ENCODE measurements at places on chromosomes 12 and 14.
A peak's percentile ranks its signal among the peaks of the same experiment; 100 is the strongest.

DNA sequence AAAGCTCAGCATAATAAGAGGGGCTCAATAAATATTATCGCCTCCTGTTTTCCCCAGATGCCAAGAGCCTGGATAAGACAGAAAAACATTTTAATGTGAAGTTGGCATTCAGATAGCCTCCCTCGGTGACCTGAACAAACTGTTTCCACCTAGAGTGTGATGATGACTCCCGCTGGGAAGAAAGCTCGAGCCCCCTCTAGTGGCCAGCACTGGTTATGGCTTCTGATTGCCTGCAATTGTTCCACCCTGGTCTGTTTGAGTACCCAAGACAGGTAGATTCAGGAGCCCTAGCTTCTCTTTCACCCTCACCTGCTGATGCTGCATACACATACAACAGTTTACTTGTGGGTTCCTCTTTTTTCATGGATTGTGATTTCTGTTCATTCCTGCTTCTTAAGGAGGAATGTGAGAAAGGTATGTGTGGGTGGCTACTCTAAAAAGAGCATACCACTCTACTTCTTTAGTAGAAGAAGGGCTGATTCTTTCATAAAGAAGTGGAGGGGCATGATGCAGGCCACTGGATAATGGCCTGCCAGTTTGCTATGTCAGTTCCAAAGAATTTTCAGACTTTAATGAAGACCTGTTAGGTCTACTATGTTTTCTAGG lies 6.4 kb downstream of the ERG28 start:
- no peak for DNase-seq

- no peak for DNase-seq
Observed at GRCh38 chr12:25698772-25699171, 145.7 kb upstream of the LMNTD1 start.

GRCh38 chr12:49939707-49940106 lies 10.8 kb upstream of the AQP2 start:
- DNase-seq = no peak

DNA sequence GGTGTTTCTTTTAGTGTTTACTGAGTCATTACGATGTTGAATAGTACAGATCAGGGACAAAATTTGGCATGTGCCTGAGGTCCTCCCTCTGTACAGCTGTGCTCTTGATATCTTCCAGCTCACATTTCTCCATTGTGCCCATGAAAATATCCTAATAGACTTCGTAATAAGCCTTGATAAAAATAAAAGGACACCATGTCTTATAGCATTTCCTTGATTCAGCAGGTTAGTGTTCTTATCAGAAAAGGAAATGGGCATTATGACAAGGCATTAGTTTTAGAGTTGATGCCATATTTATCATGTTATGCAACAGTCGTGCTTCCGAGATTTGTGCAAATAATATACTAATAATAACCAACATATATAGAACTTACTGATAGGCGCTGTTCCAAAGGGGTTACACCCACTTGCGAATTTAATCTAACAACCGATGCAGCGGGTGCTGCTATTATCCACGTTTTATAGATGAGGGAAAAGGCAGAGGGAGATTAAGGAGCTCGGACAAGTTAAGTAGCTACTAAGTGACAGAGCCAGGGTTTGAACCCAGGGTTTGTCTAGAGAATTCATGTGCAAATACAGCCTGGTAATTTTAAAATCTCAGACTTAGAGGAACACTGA lies 15.1 kb upstream of the WNK1 start:
- DNase-seq = no peak

- DNase-seq = no peak
Observed at GRCh38 chr12:14607568-14607967, 39.9 kb upstream of the PLBD1 start.

DNA sequence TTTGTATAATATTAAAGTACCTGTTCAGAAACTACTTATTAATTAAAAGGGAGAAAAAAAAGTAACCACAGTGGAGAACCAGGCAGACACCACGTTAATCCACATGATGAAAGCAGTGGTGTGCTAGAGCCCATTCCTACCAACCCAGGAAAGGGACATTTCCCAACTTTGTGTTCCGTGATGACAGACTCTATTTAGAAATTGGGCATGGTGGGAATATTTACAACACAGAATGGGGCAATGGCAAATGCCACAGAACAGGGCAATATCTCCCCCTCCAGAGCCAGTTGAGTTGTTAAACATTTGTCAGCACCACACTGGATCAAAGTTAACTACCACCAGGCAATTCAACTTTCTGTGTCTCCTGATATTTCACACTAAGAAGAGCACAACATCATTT lies 1.2 kb upstream of the HIGD1C start:
- no peak for DNase-seq

GRCh38 chr14:77273796-77274195 lies 2.8 kb upstream of the NGB start:
- DNase-seq = no peak

DNA sequence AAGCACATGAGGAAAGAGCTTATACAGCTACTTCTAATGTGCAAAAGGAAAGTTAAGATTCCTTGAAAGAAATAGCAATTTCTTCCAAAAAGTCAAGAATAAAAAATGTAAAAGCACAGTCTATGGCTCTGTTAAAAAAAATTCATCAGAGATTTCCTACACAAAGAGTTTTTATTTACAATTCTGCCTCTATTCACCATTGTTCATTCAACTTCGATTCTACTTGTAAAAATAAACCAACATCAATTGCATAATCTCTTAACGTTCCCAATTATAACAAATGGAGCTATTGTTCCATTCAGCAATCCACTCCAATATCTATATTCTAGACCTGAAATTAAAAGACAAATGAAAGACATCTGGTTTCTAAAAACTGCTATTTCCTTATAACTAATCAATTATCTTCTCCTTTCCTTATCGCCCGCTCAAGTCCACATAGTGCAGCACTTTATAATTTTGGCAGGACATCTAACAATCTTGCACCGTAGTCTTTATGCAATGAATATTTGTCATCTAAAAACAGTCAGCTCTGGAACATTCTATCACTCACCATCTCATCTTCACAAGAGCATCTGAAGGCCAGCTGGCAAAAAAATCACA lies 6.2 kb downstream of the EIF2S3B start:
- no peak for DNase-seq

DNA sequence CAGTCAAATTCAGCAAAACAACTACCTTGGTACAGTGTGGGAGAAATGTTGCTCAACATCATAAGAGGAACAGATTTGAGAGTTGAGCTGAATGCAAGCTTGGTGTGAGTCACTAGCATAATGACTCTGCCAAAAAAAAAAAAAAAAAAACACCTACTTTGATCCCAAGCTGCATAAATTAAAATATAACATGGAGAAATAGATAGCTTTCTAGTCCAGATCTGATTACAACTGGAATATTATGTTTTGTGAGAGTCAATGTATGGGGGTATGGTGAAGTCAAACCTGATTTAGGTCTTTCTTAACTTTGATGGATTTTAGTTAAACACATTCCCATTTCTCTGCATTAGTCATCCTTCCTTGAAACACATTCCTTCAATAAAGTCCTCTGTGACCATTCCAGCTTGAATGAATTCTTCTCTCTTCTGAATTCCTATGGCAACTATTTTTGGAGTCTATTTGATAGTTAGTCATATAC lies 188.1 kb downstream of the SLC5A8 start:
- DNase-seq = no peak

GRCh38 chr12:66154776-66155175 lies 15.0 kb downstream of the TMBIM4 start:
- DNase-seq = no peak

DNA sequence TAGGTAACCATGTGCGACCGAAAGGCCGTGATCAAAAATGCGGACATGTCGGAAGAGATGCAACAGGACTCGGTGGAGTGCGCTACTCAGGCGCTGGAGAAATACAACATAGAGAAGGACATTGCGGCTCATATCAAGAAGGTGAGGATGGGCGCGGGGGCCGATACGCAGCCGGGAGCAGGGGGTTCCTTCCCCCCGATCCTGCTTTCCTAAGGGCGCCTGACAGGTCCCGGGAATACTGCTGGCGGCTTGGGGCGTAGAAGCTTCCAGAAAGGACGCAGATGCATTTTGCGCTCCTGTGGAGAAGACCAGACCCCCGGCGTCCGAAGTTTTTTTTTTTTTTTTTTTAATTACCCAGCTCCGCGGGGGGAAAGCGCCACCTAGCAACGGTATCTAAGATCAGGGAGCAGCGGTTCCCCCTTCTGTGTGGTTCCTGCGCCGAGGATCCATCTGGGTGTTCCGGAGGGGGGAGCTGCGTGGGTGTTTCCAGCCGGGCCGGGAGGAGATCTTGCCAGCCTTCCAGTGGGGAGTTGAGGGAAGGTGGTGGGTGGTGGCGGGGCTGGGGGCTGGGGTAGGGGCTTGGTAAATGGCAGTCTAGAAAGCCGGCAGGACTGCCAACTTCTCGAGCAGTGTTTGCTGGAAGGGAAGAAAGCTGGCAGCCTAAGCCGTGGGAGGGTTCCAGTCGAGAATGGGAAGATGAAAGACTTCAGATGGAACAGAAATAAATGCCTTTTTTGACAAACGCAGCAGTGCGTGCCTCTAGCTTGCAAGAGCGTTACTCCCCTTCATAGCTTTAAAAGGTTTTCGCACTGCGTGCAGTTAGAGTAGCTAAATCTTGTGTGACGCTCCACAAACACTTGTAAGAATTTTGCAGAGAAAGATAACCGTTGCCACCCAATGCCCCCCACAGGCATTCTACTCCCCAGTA lies 764 bp downstream of the DYNLL1 start:
- DNase-seq = peak; percentile 38

DNA sequence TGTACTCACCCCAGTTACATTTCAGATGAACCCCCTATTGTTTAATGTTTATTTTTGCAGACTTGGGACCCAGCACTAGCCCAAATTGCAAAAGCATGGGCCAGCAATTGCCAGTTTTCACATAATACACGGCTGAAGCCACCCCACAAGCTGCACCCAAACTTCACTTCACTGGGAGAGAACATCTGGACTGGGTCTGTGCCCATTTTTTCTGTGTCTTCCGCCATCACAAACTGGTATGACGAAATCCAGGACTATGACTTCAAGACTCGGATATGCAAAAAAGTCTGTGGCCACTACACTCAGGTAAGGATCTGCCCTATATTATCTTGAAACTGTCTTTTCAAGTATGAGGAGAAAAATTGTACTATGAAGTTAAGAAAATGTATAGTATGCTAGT lies 1.2 kb downstream of the GLIPR1 start:
- DNase-seq = no peak

DNA sequence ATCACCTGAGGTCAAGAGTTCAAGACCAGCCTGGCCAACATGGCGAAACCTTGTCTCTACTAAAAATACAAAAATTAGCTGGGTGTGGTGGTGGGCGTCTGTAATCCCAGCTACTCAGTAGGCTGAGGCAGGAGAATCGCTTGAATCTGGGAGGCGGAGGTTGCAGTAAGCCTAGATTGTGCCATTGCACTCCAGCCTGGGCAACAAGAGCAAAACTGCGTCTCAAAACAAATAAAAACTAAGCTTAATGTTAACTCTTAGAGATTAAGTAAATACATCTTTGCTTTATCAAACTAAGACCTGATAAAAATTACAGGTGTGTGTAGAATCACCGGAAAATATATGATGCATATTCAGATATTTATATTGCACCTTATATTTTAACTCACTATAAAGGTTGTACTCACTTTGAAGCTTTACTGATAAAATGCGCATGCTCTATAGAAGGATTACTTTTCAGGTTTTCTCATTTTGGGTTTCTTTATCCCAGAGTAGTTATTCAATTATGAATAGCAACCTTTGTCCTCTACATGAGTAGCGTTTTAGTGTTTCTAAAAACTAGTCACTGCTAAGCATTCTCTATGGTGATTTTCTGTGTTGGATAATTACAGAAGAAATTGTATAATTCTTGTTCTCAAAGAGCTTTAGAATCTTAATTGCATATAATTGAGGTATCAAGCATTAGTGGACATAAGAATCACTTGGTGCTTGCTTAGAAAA lies 9.4 kb downstream of the ARID4A start:
- no peak for DNase-seq

- DNase-seq = no peak
Observed at GRCh38 chr14:104821229-104821945, 20.5 kb downstream of the ZBTB42 start.

DNA sequence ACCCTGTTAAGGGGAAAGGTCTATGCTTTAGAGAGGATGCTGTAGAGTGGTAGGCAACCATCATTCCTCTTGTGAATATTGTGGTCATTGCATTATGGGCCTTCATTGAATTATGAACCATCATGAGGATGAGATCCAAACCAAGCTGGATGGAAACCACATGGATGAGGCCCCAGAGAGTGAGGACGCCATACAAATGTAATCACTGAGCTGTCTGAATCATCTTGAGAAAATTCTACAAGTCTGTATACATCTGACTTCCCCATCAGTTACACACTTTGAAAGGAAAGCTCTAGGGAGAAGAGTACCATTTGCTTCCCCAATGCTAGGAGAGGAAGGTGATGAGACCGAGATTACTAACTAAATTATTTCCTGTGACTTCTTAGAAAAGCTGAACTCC lies 172.9 kb downstream of the CACNA1C start:
- no peak for DNase-seq

DNA sequence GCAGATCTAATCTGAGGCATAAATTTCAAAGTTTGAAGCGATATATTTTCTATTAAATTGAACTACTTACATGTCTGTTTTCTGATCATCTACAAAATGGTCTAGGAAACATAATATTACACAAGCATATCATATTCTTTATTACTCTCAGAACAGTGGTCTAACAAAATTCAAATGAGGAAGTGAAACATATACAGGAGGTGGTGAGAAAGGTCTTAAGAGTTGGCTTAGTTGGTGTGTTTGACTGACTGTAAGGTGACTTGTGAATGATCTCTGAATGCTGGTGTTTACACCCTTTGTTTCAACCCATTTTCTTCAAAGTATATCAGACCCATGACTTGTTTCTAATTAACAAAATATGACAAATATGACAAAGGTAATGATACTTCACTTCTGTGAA lies 1156.8 kb downstream of the SLC16A7 start:
- no peak for DNase-seq

- DNase-seq = no peak
Observed at GRCh38 chr14:104019806-104020205, 65.7 kb upstream of the ASPG start.

DNA sequence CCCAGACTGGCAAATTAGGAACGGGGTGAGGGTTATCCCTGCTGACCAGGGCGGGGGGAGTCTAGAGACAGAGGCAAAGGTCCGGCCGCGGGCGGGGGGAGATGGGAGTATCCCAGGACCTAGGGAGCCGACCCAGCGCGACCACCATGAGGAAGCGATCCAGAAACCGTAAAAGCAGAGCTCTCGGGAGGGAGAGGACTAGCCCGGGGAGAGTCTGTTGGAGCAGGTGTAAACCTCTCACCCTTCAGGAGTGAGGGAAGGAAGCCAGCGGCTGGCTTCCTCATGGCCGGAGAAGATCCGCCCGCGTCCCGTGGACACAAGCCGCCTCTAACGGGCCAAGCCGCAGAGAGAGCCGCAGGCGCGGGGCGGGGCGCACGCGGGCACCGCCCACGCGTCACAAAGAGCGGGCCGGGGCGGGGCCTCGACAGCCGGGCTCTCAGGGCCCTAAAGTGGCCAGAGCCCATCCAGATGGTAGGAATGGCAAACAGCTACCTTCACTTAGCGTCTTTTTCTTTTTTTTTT lies at the start of gene ACRBP:
Gene ACRBP, minus strand, starts transcription at position 350 of the 522 bp plus-strand sequence. Its CDS starts 66 bp downstream, at position 284.
- no peak for DNase-seq

- no peak for DNase-seq
Observed at GRCh38 chr14:24876996-24877395, 173.0 kb downstream of the STXBP6 start.

GRCh38 chr12:5429741-5430557 lies 2.0 kb upstream of the NTF3 start:
- DNase-seq = no peak

- DNase-seq = no peak
Observed at GRCh38 chr12:80714055-80714454, 2.7 kb upstream of the MYF5 start.
